Amniotic epithelial cell (primary cell): ENCODE measurements at places on chromosomes 3 and 15.

DNA sequence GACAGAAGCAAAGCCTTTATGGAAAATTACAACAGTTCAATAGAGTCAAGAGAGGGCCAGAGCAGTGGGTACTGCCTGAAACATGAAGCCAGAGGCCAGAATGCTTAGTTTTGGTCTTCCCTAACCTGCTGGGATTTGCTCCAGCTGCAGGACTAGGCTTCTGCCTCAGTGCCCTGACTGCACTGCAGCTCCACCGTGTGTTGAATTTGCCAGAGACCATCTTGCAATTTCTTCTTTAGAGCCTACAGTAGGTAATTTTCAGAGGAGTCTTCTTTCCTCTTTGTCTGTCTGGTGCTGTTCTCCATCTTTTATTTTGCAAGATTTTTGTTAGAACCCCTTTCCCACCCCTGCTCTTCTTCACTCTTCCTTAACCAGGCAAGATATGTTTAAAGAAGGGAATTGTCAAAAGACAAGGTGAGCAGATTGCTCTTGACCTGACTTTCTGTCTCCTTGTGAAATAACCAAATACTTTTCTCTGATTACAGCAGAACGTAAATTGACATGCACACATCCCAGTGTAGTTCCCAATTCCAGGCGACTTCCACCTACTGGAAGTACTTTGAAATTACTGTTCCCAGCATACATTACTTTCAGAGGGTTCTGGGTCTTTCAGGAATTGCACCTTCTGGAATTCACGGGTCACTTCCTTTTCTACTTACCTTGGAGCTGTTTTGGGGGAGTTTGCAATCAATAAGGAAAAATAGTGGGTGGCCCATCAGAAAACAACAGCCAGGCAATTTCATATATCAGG, 161.2 kb downstream of the MINAR1 start:
- peak; percentile 16 for DNase-seq

DNA sequence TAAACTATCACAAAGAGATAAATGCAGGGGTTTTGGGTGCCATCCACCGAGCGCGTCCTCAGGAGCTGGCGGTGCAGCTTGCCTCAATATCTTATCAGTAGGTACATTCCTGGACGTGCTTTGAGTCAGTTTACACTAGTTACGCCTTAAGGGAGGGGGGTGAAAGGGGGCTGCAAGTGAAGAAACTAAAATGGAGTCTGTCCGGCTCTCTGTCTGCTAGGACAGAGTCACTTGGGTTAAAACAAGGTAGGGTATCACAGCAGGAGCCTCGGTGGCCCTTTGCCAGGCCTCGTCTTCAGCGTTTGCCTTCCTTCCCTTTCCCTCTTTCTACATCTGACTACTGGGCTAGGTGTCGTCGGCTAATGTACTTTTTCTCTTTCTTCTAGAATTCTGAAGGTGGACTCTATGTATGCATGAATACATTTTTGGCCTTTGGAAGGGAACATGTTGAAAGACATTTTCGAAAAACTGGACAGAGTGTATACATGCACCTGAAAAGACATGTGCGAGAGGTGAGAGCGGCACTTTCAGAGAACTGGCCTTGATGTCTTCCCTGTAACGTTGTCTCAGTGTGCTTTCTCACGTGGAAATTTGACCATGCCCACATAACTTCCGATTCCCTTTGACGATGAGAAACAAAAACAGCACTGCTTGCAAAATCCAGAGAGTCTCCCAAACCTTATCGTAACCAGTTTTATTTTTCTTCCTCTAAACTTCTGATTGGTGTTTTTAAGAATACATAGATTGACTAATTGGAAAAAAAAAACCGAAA, 28.8 kb downstream of the USP13 start:
- peak; percentile 84 for DNase-seq

DNA sequence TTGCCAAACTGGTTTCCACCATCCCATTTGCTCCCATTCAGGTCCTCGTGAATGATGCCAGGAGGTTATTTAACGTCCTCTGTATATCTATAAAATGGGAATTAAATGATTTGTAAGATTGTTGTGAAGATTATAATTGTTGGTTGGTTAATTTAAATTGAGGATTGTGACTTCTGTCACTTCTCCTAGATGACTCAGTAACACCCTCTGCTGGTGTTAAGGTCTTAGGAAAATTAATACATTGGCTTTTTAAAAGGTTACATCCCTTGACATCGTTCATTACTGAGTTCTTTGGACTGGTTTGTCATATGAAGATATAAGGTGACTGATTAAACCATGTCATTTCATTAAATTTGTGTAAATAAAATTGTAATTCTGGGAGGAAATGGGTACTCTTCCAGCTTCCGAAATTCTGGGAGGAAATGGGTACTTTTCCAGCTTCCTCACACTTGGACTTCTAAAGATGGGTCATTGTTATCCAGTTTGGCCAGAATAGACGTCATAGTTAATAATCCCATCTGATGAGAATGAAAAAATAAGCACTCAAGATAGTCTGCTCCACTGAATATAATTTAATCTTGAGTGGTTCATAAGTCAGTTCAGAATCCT, 33.3 kb upstream of the PAQR5 start:
- DNase-seq = no peak

DNA sequence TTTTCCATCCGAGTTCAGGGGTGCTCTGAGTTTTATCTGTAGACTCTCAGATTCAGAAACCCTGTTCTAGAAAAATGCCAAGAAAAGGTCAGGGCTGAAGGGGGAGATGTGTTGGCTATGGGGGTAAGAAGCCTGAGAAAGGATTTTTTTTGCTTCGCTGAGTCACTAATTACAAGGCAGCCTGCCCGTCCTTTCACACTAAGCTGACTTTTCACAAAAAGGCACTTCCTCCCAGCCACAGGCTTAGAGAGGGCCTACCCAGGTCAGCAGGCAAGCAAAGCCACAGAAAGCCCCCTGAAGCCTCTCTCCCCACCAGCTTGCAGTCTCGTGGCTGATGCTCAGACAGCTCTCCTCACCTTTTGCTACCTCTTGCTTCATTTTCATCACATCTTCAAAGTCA, 192.6 kb upstream of the PRICKLE2 start:
- DNase-seq = peak; percentile 76

DNA sequence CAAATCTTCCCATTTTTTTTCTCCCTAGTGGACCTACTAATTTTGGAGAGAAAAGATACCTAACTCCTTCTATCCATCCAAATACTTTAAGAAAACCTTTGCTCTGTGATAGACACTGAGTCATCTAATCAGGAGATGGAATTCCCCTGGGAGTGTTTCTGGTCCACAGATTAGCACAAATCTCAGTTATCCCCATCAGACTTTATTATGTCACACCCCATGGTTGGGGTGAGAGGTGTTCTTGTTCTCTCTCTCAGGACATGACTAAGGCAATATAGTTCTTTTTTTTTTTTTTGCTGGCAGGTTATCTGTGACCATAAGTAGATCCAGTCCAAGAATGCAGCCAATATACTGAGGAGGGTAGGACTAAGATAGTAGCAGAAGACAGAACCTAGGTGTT, 15.8 kb downstream of the SLC9A9 start:
- DNase-seq = peak; percentile 16

DNA sequence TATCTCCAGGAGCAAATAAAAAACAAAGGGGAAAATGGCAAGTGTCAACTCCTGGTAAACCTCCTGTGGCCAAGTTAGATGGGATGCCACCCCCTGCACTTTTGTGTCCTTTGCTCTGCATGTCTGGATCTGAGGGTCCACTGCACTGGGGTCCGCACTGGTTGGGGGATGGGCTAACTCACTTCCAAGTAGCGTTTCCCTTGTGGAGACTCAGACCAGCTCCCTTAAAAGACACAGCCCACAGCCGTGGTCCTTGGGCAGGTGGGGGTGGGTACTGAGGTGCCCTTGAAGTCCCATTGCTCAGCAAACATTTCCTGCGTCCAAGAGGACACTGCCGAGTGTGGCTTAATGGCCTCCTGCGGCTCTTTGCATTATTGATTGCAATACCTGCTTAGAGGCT, 188.2 kb downstream of the MEGF11 start:
- DNase-seq = no peak

- no peak for DNase-seq
These were observed 248.5 kb upstream of the TGFBR2 start for GRCh38 chr3:30357897-30358296.

DNA sequence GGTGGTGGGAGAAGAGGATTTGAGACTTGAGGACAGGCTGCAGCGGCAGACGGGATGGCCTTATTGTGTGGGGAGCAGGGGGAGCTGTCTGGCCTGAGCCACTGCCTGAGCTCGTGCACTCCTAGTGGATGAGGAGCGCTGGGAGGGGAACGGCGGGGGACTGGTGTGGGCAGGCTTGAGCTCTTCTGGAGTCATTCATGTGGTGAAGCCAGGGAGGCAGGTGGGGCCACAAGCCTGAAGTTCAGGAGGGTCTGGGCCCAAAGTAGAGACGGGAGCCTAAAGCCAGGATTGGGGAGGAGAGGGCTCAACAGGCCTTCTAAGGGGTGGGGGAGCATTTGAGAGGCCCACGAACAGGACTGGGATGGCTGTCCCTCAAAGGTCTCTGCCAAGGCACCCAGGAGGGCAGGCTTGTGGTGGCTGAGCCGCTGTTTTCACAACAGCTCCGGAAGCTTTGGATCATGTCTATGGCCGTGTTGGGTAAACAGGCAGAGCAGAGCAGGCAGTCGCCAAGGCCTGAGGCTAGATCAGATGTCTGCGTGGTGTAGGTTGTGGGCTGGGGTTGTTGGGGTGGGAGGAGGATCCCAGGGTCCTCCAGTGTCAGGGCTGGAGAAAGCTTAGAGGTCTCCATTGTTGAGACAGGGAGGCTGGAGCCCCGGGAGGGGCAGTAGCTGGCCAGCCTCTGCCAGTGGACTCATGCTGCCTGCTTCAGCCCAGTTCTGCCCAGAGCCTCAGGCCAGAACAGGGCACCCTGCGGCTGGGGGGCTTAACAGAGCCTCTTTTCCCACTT, 8.2 kb downstream of the PRKCD start:
- DNase-seq = peak; percentile 52

GRCh38 chr3:51568996-51569395, 30.5 kb downstream of the RAD54L2 start:
- peak; percentile 41 for DNase-seq

GRCh38 chr15:35626571-35627318, 80.8 kb upstream of the DPH6 start:
- DNase-seq = peak; percentile 44

DNA sequence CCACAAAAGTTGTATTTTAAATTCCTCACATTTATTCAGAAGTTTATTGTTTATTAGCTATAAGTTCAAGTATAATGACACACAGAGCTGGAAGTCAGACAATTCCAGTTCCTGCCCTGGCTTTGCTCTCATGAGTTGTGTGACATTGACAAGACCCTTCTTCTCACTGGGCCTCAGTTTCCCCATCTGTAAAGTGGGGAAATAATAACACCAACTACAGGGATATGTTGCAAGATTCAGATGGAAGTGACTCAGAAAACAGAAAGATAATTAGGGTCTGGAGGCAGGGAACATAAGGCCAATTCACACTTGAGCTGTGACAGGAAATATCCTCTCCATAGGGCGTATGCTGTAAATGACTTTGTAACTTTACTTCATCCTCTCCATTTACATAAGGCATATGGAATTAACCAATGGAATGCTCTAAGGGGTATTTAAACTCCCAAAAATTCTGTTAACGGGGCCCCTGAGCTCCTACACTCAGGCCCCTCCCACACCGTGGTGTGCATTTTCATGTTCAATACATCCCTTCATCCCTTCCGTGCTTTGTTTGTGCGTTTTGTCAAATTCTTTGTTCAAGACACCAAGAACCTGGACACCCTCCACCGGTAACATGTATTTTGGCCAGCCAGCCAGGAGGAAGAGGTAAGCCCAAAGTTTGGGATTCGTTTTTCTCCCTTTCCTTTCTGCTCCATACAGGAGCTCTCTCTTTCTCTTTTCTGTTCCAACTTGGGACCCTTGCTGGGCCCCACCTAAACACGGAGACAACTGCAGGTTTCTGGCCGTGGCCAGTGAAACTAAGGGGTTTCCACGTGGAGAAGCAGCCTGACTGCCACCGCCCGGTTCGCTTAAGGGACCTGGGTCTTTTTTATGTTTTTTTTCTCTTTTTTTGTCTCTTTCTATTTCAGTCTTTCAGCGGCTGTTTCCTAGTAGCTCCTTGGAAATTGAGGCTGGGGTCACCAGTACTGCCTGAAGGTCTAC, 16.9 kb downstream of the CYP11A1 start:
- no peak for DNase-seq

DNA sequence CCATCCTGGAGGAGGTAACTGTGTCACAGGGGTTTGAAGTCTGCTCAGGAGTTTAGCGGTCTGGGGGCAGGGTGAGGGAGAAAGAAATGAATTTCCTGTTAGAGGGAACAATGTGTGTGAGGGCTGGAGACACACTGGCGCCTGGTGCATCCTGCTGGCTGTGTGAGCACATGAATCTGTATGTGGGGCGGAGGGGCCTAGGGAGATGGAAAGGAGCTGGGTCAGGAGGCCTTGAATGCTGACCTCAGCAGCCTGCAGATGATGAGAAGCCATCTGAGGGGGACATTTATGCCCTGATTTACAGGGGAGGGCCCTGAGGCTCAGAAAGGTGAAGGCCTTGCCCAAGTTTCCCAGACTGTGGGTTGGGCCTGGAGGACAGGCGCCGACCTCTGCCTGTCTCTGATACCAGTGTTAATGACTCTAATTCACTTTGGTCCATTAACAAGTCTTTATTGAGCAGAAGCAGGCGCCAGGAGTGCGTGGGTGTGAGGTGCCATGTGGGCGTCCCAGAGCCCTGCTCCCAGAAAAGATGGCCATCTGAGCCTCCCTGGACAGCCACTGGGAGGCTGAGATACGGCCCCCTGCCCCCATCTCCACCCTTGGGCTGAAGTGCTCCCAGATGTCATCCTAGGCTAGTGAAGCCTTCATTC, 34.8 kb downstream of the LINGO1 start:
- DNase-seq = no peak

- DNase-seq = peak; percentile 87
These were observed at the start of gene IGF1R for GRCh38 chr15:98647774-98648653. TSS of gene IGF1R (plus strand) at chr15:98648539. CDS start at chr15:98649582, 1,043 bp downstream.

- DNase-seq = peak; percentile 58
These were observed 522.4 kb upstream of the ADAMTS9 start for GRCh38 chr3:65210026-65210814.

GRCh38 chr15:98786717-98787116, 138.4 kb downstream of the IGF1R start:
- no peak for DNase-seq

GRCh38 chr3:111811811-111812210, 47.3 kb upstream of the PHLDB2 start:
- peak; percentile 58 for DNase-seq

DNA sequence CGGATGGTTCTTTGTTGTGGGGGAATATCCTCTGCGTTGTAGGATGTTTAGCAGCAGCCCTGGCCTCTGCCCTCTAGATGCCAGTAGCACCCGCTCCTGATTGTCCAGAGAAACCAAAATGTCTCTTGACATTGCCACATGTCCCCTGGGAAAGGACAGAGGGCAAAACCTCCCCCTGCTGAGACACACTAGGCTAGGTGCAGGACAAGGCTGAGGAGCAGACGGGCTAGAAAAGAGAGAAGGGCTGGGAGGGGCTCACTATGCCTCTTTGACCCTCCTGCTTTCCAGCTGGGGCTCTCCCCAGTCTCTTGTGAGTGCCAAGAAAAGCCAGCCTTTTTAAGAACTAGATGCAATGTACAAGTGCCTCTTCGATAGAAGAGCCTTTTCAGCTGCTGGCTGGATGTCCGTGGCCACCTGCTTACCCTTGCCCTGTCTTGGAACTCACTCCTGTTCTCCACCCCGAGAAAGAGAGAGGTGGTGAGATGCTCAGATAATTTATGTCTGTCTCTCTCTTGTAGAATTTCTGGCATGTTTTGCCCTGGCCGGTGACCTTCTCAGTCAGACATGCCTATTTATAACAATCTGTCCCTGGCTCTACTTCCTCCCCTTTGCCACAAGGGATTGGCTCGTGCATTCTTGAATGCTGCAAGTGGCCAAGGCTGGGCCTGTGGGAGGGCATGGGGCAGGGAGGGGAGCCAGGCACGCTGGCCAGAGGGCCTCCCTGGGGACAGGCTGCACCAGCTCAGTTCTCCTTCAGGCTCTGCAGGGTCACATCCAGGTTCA, 142.6 kb downstream of the RPLP1 start:
- DNase-seq = peak; percentile 40

- DNase-seq = peak; percentile 68
These were observed 7.9 kb upstream of the TSEN2 start for GRCh38 chr3:12476238-12476897.
